ENCODE measurements at places on chromosomes 5 and 9. TPM values are rescaled to one million over a fixed set of nuclear protein-coding genes. Genes with fewer than 3 reads are reported as not detected.

GRCh38 chr5:7808998-7809397 is 41.9 kb downstream of the CFAP90 start:
- DNase-seq = no peak

GRM6 gene
- total RNA-seq = not detected

DNA sequence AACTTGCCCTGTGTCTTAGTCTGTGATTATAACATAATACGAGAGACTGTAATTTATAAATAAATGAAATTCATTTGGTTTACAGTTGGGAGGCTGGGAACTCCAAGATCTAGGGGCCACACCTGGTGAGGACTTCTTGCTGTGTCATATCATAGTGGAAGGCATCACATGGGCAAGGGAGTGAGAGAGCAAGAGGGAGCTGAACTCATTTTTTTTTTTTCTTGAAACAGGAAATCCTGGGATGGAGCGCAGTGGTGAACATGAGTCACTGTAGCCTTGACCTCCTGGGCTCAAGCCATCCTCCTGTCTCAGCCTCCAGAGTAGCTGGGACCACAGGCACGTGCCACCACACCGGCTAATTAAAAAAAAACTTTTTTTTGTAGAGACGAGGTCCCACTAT is 7.2 kb downstream of the MLANA start:
- no peak for DNase-seq

GRCh38 chr9:109868207-109868606 is 88.2 kb downstream of the PALM2AKAP2 start:
- DNase-seq = no peak

- DNase-seq = no peak
Measured at GRCh38 chr9:35711501-35712428, 20.2 kb downstream of the TLN1 start.

DNA sequence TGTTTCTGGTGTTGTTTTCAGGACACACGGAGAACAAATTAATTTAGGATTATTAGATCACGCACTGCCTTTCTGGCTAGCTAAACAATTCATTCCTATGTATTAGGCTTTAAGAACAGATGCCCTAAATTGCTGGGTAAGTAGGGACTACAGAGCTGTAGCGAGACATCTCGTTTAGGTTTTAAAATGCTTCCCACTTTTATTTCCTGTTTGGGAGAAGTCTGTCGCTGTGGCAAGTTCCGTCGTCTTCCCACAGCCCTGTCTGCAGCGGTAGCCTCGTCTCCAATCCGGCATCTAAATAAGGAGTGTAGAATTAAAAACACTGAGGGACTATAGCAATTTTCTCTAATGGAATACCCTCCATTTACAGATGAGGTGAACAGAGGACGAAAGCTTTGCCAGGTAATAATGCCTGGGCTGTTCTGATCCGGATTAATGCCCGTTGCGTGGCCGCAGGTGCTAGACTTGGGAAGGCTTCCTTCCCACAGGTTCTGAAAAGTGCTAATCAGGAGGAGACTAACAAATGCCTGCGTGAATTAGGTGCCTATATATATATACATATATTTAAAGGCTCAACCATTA is 1.3 kb upstream of the TRIM36 start:
- no peak for DNase-seq

DNA sequence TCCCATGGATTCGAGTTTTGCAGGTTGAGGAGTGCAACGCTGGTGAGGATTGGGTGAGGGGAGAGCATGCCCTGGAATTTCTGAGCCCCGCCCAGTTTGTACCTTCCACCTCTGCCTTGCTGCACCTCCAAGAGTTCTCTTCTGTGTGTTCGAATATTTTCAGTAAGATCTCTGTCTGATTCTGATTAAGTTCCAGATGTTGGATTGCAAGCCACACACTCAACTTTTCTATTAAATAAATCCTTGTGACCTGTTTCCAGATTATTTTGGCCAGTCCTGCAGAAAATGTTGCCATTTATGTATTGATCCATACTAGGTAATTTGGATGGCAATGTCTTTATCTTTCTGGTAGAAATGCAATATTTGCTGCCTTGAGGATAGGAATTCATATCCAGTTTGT is 54.1 kb downstream of the IL31RA start:
- no peak for DNase-seq

DNA sequence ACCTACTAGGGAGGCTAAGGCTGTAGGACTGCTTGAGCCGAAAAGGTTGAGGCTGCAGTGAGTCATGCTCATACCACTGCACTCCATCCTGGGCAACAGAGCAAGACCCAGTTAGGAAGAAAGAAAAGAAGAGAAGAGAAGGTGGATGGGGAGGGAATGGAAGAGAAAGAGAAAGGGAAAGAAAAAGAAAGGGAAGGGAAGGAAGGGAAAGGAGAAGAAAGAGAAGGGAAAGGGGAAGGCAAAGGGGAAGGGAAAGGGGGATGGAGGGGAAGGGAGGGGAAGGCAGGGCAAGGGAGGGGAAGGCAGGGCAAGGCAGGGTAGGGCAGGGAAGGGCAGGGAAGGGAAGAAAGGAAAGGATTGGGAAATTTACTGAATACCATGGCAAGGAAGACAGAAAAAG is 157.0 kb downstream of the ACTL7B start:
- DNase-seq = no peak

DNA sequence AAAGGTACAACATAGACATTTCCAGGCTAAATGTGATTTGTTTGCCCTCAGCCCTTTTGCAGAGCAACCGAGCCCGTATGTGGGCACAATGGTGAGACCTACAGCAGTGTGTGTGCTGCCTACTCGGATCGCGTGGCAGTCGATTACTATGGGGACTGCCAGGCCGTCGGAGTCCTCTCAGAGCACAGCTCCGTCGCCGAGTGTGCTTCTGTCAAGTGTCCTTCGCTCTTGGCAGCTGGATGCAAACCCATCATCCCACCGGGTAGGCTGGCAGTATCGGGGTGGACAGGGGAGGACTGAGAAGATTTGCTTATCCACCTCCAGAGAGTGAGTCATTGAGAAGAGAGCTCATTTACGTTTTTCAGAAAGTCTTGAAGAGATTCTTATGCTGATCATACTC is 17.8 kb upstream of the GLIPR2 start:
- DNase-seq = no peak
